ENCODE measurements at places on chromosomes 16 and 17.

DNA sequence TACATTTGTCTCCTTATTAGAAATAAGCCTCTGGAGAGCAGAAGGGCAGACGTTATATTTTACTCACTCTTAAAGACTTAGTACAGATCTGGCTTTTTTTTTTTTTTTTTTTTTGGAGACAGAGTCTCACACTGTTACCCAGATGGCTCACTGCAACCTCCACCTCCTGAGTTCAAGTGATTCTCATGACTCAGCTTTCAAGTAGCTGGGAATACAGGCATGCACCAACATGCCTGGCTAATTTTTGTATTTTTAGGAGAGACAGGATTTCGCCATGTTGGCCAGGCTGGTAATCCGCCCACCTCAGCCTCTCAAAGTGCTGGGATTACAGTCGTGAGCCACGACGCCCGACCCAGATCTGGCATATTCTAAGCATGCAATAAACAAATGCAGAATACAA lies 36.4 kb upstream of the TMEM97 start:
- peak; percentile 91 for DNase-seq

DNA sequence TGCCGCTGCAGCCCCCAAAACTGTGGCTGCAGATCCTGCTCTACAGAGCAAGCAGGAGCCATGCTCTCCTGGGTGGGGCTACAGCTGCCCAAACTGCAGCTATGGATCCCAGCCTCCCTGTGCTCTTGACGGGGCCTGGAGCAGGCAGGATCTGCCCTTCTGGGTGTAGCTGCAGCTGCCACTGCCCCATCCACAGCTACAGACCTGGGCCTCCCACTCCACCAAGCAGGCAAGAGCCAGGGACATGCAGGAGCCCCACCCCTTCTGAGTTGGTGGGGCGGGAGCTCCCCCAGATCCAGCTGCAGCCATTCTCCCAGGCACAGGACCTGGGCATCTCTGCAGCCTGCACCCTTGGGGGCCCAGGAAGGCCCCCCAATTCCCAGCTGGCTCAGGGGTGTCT lies 551.2 kb upstream of the CA10 start:
- no peak for DNase-seq

DNA sequence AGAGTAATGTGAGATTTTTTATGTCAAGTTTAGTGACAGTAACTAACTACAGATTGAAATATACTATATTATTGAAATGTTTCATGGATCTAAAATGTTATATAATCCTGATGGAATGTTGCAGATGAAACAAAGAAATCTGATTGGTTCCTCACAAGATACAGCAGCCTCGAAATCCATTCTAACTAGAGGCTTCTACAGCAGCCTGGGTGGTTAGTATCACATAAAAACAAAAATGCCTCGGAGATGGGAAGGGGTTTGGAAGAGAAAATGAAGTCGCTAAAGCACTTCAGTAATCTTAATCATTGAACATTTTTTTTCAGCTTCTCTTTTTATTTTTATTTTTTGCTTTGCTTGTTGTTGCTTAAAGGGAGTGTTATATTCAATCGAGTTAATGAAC lies 75.2 kb downstream of the TANC2 start:
- DNase-seq = no peak

GRCh38 chr16:86305440-86305839 lies 204.9 kb upstream of the FOXF1 start:
- DNase-seq = no peak

DNA sequence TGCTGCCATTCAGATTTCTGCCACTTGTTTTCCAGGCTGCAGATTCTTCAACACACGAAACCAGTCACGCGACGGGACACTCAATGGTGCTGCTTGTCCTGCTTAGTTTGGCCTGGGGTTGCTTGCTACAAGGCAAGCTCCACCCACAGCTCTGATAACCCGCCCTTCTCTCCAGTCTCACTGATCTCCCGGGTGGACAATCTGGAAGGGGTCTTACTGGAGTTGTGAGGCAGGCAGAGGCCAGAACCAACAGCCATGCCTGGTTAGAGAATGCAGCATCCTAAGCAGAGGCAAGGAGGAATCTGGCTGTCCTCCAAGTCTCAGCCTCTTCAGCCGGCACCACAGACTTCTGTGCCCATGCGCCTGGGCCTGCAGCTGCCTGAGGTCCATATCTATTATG lies 119.1 kb downstream of the KCNJ12 start:
- no peak for DNase-seq

GRCh38 chr17:62179525-62180161 lies 114.6 kb upstream of the MED13 start:
- DNase-seq = peak; percentile 92

DNA sequence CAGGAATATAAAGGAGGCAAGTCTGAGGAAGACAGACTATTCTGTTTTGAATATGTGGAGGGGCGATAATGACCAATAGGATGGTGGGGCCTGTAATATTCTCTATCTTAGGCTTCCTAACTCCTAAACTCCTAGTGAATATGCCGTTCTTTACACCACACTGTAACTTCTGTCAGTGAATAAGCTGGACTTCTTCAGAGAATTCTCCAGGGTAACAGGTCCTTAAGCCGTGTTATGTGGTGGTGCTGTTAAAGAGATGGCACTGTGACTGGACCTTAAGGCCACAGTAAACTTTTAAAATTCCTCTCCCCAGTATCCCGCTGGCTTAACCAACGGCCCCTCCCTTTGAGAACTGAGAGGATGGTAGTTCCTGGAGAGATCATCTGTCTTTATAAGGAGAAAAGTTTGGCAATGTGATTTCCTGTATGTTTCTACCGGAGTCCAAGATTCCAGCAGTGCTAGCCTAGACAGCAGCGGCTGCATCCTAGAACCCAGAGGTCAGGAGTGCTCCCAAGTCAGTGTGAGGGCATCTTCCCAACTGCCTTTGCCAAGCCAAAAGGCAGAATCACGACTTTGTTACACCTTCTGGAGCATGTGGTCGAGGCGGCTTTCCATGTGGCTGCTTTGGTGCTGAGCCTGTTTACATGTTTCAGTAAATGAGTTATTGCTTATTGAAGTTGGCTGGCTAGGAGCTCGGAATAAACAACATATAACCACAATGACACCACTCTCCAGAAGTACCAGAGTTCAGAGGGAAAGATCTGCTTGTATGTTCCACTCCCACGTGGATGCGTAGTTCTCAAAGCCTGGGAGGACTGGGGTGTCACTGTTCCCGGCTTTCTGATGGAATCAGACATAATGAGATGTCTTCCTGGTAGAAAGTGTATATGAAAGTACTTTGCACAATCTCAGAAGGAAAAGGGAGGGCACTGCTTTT lies 41.0 kb downstream of the TUBD1 start:
- DNase-seq = peak; percentile 52

DNA sequence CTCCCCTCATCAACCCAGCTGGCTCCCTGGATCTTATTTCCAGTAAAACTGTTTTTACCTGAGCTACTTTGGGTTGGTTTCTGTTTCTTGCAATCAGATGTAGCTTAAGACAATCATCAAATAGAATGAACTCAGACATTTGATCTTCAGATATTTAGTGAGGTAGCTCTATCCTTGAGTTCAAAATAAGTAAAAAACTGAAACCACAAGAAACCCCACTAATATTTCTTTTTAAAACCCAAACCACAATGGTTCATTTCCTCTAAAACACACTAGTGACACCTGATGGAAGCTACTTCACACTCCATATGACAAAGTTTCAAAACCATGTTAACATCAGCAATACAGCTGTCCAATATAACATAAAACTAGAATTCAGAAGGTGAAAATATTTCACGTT lies 37.8 kb downstream of the CACNG1 start:
- DNase-seq = no peak

DNA sequence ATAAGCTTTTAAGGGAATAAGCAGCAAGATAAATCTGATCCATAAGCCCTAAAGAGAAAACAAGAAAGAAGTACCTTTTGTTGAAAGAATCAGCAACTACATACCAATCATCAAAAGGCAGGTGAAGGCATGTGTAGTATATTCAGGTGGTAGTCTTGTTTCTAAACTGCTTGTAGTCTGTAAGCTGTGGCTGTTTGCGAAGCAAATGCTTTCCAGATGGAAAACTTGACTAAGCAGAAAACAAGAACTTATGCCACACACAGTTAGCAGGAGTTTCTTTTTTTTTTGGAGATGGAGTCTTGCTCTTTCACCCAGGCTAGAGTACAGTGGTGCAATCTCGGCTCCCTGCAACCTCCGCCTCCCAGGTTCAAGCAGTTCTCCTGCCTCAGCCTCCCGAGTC lies 5.7 kb downstream of the CBX1 start:
- DNase-seq = no peak

DNA sequence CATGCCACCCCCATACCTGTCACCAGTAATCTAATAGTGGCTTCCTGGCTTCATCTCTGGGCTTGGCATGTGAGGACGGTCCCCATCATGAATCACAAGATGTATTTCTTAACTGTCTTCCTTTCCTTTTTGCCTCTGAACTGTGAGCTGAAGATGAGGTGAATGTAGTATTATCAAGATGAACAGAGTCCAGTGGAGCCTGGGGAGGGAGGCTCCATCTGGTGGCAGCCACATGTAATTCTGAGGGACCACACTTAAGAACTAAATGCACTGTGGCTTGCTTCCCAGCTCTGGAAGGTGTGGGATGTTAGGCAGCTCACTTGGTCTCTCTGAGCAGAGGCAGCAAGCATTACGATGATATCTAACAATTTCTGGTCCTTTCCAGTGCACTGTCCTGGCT lies 354.9 kb upstream of the ASIC2 start:
- DNase-seq = peak; percentile 2

DNA sequence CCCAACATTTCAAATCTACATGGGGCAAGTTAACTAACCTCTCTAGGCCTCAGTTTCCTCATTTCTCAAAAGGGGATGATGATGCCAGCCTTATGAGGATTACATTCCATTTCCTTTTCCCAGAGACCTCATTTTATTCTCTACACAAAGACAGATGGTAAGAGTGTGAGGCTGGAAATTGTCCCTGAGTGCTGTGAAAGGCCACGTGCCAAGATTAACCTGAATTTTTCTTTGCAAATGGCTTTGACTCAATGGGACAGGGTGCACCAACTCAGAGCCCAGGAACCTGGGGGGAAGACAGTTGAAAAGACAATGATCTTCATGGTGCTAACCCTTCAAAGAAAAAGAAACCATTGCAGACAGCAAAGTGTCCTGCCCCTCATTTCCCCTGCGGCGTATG lies 332.8 kb downstream of the TMEM114 start:
- DNase-seq = no peak

DNA sequence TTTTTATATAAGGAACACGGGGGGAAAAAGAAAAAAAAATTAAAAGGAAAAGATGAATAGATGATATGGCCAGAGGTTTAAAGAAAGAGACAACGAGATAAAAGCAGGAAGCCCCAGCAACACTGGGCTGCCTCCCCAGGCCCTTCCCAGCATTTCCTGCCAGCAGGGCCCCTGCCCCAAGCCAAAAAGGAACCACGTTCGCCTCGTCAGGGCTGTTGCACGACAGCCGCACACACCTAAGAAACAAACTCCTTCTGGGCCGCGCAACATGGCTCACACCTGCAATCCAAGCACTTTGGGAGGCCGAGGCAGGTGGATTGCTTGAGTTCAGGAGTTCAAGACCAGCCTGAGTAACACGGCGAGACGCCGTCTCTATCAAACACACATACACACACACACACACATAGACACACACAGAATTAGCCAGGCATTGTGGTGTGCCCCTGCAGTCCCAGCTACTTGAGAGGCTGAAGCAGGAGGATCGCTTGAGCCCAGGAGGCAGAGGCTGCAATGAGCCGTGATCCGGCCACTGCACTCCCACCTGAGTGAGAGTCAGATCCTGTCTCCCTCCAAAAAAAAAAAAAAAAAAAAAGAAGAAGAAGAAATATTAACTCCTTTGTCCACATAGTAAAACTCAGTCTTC lies 83.0 kb downstream of the ANKRD11 start:
- no peak for DNase-seq

DNA sequence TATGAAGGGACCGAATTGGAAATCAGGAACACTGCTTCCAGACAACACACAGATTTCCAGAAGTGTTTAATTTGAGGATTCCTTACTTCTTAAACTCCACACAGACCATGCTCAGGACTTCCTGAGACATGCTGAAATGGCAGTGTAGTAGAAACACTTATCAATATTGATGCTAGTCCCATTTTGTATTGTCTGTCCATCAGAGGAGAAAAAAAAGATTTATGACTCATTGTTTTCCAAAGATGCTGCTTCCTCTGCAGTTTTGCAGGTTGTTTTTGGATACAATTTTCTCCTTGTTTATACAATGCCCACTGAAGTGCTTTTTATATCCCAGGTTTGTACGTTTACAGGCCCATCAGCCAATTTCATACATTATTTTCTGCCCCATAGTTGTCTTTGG lies 68.3 kb upstream of the TANC2 start:
- no peak for DNase-seq

DNA sequence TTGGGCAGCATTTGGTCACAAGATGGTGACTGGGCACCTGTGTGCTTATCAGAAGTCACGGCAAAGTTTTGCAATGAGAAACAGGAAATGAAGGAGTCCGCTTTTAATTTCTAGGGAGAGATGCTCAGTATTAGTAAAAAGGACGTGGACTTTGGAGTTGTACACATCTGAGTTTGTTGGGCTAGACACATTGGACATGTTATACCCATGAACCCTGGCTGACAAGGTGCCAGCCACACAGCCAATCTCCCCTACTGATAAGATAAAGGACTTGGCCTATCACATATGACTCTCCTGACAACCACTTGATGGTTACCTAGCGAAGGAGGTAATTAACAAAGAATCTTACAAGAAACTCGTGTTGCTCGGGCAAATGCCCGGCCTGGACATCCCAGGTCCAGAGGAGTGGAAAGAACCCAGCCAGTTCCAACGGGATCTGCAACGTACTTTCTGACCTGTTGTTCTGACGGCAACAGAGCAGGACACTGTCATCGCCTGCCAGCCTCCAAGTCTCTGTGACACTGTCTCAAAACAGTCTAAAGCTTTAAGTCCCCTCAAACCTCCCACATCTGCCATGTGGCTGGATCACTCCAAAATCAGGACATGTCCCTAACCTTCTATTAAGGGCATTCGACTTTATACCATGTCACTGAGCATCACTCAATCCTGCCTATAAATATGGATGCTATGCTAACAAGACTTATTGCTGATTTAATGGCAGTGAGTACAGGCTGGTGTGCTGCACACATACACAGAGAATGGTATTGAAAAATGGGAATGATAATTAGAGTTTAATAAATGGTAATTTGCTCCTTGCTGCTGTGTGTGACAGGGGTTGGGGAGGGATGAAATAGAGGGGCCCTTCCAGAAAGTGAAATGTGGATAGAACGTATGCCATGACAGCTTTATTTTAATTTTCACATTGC lies 47.6 kb upstream of the LYRM9 start:
- no peak for DNase-seq

- peak; percentile 58 for DNase-seq
Observed at GRCh38 chr16:47143677-47144558, at the start of gene NETO2. Gene NETO2, minus strand, starts transcription at chr16:47143945. Its CDS starts 333 bp downstream, at chr16:47143612.

GRCh38 chr16:55655381-55655896 lies 349 bp upstream of the SLC6A2 start:
- no peak for DNase-seq

- DNase-seq = no peak
Observed at GRCh38 chr16:78915811-78916345, 684.7 kb downstream of the MAF start.

GRCh38 chr16:81307770-81308169 lies 7.0 kb upstream of the GAN start:
- no peak for DNase-seq

GRCh38 chr17:79797492-79798298 lies 818 bp upstream of the CBX8 start:
- DNase-seq = no peak
